ENCODE measurements at places on chromosomes 3 and 15.

GRCh38 chr3:61181874-61182273 is 69.4 kb downstream of the FHIT start:
- DNase-seq: no peak

- no peak for DNase-seq
Observed at GRCh38 chr3:133274477-133274876, 125.4 kb upstream of the BFSP2 start.

GRCh38 chr3:182794455-182795388 is 1.4 kb downstream of the ATP11B start:
- DNase-seq: no peak

- DNase-seq: no peak
Observed at GRCh38 chr3:25151281-25151902, 276.7 kb upstream of the RARB start.

GRCh38 chr3:157533298-157534070 is 30.3 kb upstream of the VEPH1 start:
- no peak for DNase-seq

- DNase-seq: no peak
Observed at GRCh38 chr15:91525751-91526150, 327.8 kb upstream of the SLCO3A1 start.

DNA sequence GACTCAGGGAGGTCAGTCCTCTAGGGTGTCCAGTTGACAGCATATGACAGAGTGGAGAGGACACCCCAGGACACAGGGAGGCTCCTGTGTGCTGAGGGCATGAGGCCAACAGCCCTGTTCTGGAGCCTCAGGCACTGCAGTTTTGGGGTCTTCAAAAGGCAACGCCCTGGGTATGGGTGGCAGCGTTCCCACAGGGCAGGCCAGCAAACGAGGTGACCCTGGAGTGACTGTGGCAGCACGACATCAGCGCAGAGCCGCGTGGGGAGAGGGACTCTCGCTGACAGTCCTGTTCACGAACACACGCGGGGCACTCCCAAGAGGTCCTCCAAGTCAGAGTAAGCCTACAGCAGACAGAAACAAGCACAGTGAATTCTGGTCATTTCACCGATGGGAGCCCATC is 41.4 kb upstream of the VPS8 start:
- DNase-seq: no peak

DNA sequence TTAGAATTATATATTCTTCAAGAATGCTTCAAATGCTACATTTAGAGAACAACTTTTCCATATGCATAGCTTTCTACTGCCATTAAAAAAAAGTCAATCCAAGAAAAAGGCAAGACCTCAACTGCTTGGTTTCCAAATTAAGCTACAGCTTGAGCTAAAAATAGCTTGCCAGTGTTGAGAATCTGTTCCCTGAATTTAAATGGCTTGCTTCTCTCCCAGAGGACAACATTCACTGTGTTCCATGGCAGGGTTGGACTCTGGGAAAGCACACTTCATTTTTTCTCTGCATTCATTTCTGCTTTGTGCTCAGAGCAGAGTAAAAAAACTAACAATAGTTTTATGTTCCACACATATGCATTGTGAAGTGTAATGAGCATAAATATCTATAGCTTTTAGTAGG is 50.3 kb upstream of the ACTL6A start:
- no peak for DNase-seq

DNA sequence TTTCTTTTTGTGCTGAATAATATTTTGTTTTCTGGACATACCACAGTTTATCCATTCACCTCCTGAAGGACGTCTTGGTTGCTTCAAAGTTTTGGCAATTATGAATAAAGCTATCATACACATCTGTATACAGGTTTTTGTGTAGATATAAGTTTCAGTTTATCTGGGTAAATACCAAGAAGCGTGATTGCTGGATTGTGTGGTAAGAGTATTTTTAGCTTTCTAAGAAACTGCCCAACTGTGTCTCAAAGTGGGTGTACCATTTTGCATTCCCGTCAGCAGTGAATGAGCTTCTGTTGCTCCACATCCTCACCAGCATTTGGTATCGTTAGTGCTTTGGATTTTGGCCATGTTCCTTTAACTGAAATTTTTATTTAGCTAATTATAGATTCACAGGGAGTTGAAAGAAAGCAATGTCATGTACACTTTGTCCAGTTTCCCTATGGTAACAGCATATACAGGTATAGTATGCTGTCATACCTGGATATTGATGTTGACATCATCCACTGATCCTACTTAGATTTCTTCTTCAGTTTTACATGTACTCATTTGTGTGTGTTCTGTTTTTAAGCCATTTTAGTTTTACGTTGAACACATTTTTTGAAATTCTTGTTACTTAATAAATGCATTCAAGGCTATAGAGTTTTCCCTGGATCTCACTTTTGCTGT is 11.9 kb downstream of the ARID3B start:
- DNase-seq: no peak

DNA sequence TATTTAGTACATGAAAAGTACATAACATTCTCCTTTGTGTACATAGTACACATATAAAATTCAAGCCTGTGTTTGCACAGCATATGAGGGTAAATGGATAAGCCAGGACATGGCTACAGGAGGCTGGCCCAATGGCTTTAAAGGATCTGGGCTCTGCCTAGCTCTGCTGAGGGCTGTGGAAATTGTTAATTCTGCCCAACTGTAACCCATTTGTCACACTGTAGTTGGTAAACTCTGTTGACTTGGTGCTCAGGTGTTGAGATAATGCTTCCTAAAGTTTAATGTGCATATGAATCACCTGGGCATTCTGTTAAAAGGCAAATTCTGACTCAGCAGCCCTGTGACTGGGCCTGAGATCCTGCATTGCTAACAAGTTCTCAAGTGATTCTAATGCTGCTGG is 196.5 kb upstream of the ZPLD1 start:
- DNase-seq: no peak

DNA sequence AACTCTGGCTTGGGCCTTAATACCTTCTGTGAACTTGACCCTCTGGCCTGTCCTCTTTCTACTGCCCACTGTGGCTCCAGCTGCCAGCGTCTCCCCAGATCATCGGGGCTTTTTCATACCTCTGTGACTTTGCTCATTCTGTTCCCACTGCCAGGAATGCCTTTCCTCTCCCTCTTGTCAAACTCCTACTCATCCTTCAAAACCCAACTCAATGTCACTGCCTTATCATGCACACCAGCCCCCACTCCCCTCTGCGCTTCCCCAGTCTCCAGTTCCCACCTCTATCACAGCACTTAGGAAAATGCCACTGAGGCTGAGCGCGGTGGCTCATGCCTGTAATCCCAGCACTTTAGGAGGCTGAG is 4.9 kb downstream of the ANPEP start:
- DNase-seq: no peak

GRCh38 chr3:183156266-183156665 is 6.3 kb downstream of the LAMP3 start:
- no peak for DNase-seq

GRCh38 chr3:72446218-72447058 is 401.8 kb downstream of the SHQ1 start:
- no peak for DNase-seq

GRCh38 chr3:161821591-161821990 is 325.0 kb downstream of the OTOL1 start:
- no peak for DNase-seq

- no peak for DNase-seq
Observed at GRCh38 chr3:158830391-158830790, 28.5 kb downstream of the MFSD1 start.

DNA sequence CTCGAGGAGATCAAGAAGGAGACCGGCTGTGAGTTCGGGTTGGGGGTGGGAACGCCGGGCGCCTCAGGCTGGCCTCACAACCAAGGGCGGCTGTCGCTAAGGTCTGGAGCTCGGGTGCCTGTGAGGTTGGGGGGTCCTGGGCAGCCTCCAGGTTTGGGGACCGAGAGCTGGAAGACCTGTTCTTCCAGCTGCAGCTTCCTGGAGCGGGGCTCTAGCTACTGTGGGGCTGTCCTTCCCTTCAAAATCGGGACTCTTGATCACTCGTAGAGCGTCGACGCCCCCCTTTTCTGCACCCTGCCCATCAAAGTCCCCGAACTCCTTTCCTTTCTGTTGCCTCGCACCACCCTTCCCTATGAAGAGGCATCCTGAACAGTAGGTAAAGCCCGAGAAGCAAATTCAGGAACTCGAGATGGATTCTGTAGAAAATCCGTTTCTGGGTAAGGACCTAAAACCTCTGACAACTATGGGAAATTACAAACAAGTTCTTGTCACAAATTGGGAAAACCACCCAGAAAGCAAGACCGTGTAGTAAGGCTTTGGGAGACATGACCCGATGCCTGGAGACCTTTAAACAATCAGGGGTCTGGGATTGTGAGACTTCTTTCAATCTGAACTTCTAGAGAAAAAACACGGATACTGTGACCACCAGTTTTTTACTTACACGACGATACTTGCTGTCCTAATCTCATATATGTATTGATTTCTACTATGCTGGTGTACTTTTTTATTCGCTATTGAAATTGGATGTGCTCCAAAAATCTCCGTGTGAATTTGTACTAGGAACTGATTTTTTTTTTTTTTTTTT is 556 bp downstream of the CHP1 start:
- no peak for DNase-seq

DNA sequence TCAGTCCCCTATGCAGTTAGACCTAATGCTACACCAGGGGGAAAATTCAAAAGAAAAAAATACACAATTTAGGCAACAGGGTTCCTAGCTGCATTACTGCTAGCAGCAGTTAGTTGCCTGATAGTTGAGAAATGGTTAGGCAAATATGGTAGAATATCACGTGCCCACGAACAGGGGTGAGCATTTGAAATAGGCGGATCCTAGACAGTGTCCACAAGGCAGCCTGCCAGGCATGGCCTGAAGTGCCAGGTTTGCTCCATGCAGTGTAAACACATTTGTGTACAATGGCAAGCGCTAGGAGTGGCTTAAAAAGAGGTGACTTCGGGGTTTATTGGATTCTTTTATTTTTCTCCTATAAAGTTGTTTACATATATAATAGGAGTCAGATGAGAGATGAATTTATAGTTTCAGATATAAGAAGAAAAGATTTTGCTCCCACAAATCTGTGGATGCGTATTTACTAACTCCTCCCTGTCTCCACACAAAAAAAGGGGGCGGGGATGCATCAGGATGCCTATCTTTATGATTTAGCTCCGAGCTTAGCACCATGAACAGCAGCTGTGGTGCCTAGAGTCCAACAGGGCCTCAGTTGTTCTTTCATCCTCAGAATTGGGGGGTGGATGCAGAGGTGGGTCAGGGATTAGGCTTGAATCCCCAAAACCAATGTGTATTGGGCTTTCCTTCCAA is 3.9 kb upstream of the TGM4 start:
- no peak for DNase-seq

DNA sequence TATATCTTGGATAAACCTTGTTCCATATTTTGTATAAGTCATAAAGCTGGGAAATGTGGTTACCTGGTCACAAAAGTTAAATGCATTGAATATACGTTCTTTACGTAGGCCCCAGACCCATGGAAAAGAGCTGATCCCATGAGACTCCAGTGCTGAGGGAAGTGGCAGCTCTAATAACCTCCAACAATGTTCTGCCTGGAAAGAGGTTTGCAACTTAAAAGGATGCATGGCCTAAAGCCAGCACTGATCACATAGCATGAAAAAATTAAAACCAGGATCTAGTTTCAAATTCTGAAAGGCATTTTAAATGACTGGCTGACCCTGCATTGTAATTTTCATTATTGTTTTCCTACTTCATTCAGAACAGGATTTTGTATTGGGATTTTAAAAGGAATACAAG is 27.9 kb upstream of the STRIT1 start:
- no peak for DNase-seq

DNA sequence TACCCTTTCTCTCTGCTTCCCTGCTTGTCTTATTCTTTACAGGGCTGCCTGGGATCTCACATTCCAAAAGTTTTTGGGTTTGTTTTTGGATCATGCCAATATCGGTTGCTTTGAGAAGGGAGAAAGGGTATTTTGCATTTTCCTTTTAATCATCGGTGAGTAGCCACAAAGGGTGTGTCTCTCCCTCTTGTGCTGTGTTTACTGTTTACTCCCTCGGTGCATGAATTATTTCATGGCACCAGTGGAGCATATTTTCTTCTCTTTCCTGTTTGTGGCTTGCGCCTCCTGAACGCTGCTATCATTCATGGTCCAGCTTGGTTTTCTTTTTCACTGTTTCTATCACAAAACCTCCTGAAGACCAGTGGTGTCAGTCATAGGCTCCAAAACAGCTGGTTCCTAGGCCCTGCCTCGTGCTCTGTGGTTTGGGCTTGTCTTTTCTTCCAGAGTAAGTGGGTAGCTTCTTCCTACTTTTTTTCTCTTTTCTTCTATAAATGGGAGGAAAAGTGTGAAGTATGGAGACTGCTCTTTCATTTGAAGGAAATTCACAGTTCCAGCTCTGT is 54.9 kb downstream of the IGF1R start:
- DNase-seq: no peak
